ENCODE measurements at places on chromosomes 4 and X.

DNA sequence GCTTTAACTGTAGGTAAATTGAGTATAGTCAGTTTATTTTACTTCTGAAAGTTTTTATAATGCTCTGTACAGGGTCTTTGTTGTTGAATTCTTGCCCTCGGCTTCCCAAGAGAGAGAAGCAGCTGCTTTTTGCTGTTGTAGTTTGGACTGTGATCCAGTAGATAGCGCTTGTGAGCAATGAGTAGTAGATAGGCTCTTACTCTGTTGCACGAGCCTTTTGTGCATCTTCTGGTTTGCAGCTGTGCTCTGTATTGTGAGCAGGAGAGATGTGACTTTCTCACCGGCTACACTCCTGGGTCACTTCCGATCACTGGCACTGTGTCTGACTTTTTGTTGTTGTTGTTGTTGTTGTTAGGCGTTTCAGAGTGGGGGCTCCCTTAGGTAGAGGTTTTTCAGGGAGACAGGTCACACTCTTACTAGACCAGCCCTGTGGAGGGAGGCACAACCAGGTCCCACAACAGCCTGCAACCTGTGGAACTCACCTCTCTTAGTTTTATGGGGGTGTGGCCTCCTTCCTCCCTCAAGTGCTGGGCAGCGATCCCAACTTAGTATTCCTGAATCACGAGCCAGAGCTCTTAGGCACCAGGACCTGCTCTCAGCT lies 822.1 kb upstream of the GALNTL6 start:
- H3K27me3 ChIP-seq, result no peaks in the 10 kb centered on the region
- no peak overlapping the region for H3K4me3 ChIP-seq
- no peak for DNase-seq
- no peaks in the 10 kb centered on the region for H3K36me3 ChIP-seq

GRCh38 chr4:16386711-16387320 lies 160.5 kb upstream of the TAPT1 start:
- no peaks in the 10 kb centered on the region for H3K36me3 ChIP-seq
- no peak overlapping the region for H3K4me3 ChIP-seq
- H3K27me3 ChIP-seq, result no peaks in the 10 kb centered on the region
- no peaks in the 10 kb centered on the region for H3K4me1 ChIP-seq
- no peak for DNase-seq
- H3K27ac ChIP-seq, result no peak overlapping the region

- no peak for DNase-seq
- no peak overlapping the region for H3K4me3 ChIP-seq
- H3K36me3 ChIP-seq, result no peaks in the 10 kb centered on the region
- no peak overlapping the region for H3K27ac ChIP-seq
- H3K4me1 ChIP-seq, result no peaks in the 10 kb centered on the region
Observed at GRCh38 chr4:44740201-44740600, 13.8 kb upstream of the GNPDA2 start.

DNA sequence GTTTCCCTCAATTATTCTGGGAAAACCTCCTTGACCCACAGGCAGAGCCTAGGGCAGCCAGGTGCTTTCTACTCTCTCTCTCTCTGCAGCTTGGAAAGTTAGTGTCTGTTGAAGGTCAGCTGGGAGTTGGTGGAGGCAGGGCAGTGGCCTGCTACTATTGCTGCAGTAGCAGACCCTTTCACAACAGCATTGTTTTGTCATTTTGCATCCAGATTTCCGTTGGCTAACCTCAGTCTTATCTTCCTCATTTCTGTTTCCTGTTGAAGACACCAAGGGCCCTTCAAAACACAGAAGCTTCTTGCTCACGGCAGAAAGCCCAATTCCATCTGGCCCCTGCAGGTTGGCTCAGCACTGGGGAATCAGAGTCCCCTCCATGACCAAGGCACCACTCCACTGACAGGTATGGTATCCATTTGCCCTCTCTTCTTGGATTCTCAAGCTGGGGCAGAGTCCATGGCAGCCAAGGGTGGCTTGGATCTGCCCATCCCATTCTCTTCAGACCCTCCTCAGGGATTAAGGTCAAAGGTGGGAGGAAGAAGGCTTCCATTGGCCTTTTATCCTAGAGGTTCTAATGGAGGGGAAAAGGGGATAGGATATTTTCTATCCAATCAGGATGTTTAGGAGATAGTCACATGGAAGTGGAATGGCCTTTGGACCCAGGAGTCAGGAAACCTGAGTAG lies 24.6 kb downstream of the VSIG4 start:
- no peaks in the 10 kb centered on the region for H3K4me1 ChIP-seq
- H3K36me3 ChIP-seq, result no peaks in the 10 kb centered on the region
- DNase-seq, result no peak
- H3K4me3 ChIP-seq, result no peak overlapping the region
- no peak overlapping the region for H3K27ac ChIP-seq

- no peak overlapping the region for H3K27ac ChIP-seq
- H3K36me3 ChIP-seq, result no peaks in the 10 kb centered on the region
- peak overlapping the region; percentile 65 for H3K4me3 ChIP-seq
- DNase-seq, result no peak
- H3K4me1 ChIP-seq, result no peaks in the 10 kb centered on the region
Observed at GRCh38 chrX:56782352-56782751, 53.3 kb downstream of the NBDY start.

DNA sequence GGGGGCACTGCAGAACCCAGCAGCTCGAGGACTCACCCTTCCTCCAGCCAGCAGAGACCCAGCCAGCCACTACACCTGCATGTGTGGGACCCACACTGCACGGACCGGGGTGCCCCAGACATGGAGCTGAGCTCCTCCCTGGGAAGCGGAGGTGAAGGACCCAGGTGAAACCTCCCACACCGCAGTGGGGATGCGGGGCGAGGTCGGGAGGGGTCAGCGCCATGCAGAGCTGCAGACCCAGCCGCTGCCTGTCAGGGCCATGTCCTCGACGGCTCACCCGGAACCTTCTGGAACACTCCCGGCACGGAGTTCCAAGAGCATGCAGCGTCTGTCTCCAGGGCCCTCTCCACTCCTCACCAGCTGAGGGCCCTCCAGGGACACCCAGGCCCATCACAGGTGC lies 42.6 kb downstream of the GAK start:
- no peak for DNase-seq
- no peaks in the 10 kb centered on the region for H3K4me1 ChIP-seq
- H3K27me3 ChIP-seq, result no peaks in the 10 kb centered on the region
- no peak overlapping the region for H3K27ac ChIP-seq
- peaks cover 78% of the 10 kb centered on the region for H3K36me3 ChIP-seq

- no peak overlapping the region for H3K27ac ChIP-seq
- no peak for DNase-seq
- no peaks in the 10 kb centered on the region for H3K36me3 ChIP-seq
- H3K4me3 ChIP-seq, result no peak overlapping the region
- no peaks in the 10 kb centered on the region for H3K4me1 ChIP-seq
Observed at GRCh38 chrX:42140320-42140719, 217.0 kb upstream of the CASK start.

DNA sequence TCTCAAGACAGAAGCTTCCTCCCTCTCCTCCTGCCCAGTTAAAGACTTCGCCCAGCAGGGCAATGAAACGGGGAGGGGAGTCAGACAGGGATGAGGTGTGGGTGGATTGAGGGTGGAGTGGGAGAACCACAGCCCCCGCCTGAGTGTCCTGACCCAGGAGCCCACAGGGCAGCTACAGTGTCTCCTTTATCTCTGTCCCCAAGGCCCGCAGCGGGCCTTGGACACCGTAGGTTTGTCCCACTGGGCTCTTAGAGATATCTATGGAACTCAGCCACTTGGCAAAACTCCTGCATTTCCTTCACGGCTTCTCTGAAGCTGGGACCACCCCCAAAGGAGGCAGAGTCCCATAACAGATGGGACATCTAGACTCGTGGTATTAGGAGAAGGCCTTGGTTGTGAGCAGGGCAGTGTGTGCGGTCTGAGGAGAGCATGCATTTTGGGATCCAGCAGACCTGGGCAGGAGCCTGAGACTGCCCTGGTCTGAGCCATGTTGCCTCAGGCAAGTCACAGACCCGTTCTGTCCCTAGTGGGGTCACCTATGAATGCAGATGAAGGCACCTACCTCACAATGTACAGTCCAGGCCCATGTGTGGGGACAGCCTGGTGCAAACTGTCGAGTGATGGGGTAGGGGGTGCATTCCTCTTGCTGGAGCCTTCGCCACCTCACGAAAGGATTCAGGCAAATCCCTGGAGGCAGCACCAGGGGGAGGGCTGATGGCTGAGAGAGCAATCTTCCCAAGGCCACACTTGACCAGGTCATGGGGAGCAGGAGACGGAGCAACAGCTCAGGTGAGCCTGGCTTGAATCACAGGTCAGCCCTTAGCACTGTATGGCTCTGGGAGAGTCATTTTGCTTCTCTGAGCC lies 225.7 kb upstream of the PSAPL1 start:
- H3K27ac ChIP-seq, result no peak overlapping the region
- DNase-seq, result no peak
- H3K4me1 ChIP-seq, result no peaks in the 10 kb centered on the region
- no peak overlapping the region for H3K4me3 ChIP-seq
- no peaks in the 10 kb centered on the region for H3K36me3 ChIP-seq

DNA sequence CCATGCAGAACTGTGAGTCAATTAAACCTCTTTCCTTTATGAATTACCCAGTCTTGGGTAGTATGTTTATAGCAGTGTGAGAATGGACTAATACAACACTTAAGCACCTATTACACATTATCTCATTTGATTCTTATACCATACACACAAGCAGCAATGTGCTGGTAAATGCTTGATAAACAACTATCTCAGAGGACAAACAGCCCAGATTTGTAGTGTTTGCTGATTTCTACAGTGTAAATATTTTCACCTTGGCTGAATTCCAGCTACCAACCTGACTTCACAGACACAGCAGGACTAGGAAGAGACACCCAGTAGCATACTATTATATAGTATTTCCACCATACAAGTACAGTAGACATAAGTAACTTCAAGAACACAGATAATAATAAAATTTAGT lies 406.5 kb upstream of the CNKSR2 start:
- H3K4me3 ChIP-seq, result no peak overlapping the region
- H3K27me3 ChIP-seq, result no peaks in the 10 kb centered on the region
- no peak overlapping the region for H3K27ac ChIP-seq
- no peak for DNase-seq
- no peaks in the 10 kb centered on the region for H3K4me1 ChIP-seq

DNA sequence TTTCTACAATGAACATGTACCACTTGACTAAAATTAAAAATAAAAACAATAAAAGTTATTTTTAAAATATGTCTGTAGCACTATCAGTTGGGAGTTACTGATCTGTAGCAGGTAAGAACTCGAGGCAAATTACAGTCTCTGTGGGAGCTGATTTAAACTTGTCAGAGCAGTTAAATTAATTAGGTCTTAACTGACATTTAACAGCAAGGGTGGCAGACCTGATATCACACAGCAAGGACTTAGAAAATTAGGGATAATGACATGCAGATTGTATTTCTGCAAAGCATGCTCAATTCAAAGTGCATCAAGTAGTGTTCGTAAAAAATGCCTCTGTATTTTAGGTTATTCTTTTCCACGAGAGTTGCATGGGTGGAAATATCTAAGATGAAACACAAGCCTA lies 208.9 kb downstream of the SPATA18 start:
- DNase-seq, result no peak
- H3K27me3 ChIP-seq, result no peaks in the 10 kb centered on the region
- no peaks in the 10 kb centered on the region for H3K4me1 ChIP-seq
- H3K27ac ChIP-seq, result no peak overlapping the region

GRCh38 chrX:88355252-88355651 lies 391.8 kb upstream of the CPXCR1 start:
- H3K27ac ChIP-seq, result no peak overlapping the region
- H3K4me1 ChIP-seq, result no peaks in the 10 kb centered on the region
- no peaks in the 10 kb centered on the region for H3K36me3 ChIP-seq

GRCh38 chrX:11663875-11664210 lies 1.9 kb downstream of the ARHGAP6 start:
- H3K4me1 ChIP-seq, result no peaks in the 10 kb centered on the region
- H3K36me3 ChIP-seq, result no peaks in the 10 kb centered on the region
- peak overlapping the region; percentile 73 for H3K4me3 ChIP-seq
- DNase-seq, result no peak
- peak overlapping the region; percentile 75 for H3K27ac ChIP-seq

DNA sequence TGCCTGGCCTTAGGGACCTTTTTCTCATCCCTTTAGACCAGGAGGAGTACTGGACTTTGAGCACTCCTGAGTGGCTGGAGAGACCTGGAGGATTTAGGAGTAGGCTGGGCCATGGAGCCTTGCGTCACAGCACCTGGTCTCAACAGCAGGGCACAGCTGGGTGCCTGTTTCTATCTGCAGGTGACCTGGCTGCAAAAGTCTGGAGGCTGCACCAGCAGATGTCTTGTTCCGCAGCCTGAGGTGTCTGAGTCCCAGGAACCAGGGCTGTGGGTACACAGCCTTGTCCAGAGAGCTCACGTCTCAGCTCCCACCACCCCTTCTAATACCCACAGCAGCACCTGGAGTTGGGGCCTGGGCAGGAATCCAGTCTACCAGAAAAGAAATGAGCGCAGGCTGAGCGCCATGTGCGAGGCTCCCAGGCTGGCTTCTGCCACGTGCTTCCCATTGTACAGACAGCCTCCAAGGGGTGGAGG lies 5.0 kb upstream of the NSD2 start:
- H3K36me3 ChIP-seq, result no peaks in the 10 kb centered on the region
- no peak overlapping the region for H3K4me3 ChIP-seq
- H3K27me3 ChIP-seq, result peaks cover 39% of the 10 kb centered on the region
- H3K27ac ChIP-seq, result no peak overlapping the region
- H3K4me1 ChIP-seq, result peaks cover 6% of the 10 kb centered on the region
- no peak for DNase-seq

- peaks cover 24% of the 10 kb centered on the region for H3K4me1 ChIP-seq
- no peaks in the 10 kb centered on the region for H3K36me3 ChIP-seq
- no peak for DNase-seq
Observed at GRCh38 chr4:105147016-105147552, 408 bp downstream of the TET2 start.

DNA sequence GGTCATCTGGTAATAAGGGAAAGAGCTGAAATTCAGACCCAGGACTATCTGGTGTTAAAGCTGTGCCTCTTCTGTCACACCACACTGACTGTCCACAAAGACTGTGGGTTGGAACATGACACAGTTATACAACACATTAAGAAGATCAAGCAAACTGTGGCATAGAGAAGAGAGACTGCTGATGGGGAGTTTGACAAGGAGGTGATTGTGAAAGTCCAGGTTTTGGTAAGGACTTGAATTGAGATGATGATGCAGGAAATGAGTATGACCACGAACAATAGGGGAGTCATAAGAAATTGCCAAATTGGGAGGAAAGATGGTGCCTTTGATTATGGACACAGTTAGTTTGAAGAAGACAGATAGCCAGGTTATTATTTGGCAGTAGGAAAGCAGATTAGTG lies 163.4 kb downstream of the PDGFRA start:
- no peak overlapping the region for H3K4me3 ChIP-seq
- H3K27ac ChIP-seq, result no peak overlapping the region
- H3K4me1 ChIP-seq, result no peaks in the 10 kb centered on the region

DNA sequence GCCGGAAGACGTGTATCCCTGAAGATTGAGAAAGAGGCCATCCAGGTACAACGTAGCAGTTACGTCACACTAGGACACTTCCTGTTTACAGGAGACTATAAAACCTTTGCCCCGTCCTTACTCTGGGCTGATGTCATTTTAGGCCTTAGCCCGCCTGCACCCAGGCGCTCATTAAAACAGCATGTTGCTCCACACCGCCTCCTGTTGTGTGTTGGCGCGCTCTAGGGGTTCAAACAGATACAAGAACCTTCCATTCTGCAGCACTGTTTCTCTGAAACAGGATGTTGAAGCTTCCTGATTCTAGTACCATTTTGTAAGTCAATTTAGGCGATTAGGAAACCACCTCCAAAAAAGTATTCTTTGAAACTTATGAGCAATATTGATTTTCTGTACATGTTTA lies 722.1 kb downstream of the PCDH7 start:
- H3K27ac ChIP-seq, result no peak overlapping the region
- no peak overlapping the region for H3K4me3 ChIP-seq
- no peaks in the 10 kb centered on the region for H3K27me3 ChIP-seq
- no peak for DNase-seq
- H3K36me3 ChIP-seq, result no peaks in the 10 kb centered on the region
